ENCODE measurements at places on chromosomes 5 and 9.

DNA sequence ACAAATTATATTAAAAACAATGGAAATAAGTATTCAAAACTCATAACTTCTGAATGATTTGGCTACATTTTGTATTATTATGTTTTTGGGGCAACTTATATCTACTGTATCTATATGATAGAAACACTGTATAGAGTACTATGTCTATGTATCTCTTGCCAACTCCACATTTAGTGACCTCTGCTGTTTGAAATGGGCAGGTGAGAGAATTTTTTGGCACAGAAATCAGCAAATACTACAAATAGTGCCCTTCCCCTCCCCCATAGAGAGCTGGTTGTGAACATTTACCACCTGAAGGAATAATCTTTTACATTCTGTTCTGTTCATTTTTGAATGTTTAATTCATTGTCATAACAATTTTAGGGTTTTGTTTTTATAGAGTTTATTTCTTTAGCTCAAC is 545.3 kb downstream of the PDE4D start:
- no peak for DNase-seq

GRCh38 chr9:114263853-114264510 is 58.9 kb upstream of the ORM1 start:
- no peak for DNase-seq

DNA sequence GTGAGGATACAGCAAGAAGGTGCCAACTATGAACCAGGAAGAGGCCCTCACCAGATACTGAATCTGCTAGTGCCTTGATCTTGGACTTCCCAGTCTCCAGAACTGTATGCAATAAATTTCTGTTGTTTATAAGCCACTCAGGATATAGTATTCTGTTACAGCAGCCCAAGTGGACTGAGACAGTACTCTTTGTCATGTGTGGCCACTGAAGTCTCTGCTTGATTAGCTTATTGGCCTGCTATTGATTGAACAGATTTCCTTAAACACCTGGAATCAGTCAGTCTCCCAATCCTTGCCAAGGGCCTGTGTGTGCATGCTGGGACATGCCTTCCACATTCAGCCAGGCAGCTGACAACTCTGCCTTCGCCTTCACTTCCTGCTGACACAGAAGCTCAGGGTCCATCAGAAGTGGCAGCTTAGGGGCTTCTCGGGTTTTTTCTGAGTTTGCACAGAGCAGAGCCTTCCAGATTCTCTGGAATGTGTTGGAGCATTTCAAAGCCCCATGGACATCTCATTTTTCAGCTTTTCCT is 13.7 kb upstream of the ROR2 start:
- no peak for DNase-seq

DNA sequence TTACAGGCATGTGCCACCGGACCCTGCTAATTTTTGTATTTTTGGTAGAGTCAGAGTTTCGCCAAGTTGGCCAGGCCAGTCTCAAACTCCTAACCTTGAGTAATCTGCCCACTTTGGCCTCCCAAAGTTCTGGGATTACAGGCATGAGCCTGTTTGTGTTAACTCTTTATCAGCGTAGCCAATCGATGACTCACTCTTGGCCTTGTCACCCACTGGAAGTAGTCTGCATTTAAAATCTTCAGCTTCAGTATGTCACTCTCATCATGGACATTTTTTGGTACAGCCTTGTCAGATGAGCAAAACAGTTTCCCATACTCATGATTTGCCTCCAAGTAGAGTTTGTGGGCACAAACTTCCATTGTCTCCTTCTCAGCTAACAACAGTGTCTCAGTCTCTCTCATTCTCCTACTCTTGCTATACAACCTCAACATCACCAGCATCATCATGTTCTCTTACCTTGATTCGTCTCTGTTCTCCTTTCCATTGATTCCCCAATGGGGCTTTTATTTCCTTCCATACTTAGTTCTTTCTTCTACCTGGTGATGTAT is 22.5 kb downstream of the MUSK start:
- DNase-seq = no peak

GRCh38 chr9:5099466-5099865 is 86.0 kb downstream of the INSL6 start:
- DNase-seq = no peak

GRCh38 chr9:125942125-125942524 is 195.0 kb downstream of the PBX3 start:
- no peak for DNase-seq

All from activated CD4-positive, alpha-beta T cell treated with anti-CD3 and anti-CD28 coated beads for 4 hours (primary cell).